ENCODE measurements at places on chromosomes 2 and 18.

DNA sequence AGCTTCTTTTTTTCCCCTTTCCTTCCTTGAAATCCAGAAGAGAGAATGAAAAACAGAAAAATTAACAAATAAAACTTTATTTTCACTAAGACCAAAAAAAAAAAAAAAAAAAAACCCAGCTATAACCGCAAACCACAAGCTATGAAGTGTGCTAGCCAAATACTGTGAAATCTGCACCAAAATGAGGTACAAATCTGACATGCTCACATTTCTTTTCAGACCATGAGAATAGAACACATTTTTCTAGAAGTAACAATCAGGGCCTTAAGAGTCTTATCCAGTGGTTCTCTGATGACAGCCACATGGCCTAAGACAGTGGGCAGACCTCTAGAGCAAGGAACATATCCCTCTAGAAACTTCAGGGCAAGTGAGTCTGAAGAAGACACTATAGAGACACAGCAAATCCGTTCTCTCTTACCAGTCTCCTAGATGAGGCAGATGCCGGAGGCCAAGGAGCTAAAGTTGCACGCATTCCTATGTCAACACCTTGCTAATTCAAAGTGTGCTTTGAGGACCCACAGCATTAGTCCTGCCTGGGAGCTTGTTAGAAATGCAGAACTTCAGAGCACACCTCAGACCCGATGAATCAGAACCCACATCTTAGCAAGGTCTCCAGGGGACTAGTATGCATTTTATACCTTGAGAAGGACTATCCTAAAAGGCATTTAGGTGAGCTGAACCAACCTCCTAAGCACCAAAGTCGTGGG is 317.1 kb downstream of the MYCN start:
- DNase-seq = no peak

DNA sequence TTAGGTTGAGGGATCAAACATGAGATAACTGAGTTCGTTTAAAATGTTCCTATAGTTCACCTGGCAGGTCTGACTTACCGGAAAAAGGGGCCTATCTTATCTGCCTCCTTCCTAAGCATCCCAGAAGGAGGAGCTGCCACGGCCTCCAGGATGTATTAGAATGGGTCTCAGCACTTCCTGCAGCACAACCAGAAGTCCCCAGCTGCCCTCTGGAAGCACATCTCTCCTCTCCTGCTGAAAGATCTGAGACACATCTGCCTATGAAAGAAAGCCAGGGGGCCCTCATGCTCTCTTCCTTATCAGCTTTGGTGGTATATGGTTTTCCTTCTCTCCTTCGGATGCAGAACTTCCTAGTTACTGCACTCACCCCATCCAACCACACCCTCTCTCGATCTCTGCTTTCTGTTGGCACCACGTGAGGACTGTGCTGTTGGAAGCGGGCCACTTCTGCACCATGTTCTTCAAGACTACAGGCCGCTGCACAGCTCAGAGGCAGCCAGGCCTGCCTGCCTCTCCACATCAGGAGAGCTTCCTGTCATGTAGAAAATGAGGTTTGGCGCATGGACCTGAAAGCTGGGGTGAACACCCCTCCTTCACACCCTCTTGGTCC is 6.5 kb downstream of the IGFBP5 start:
- DNase-seq = no peak

- DNase-seq = no peak
These were observed 47.8 kb upstream of the SLC4A10 start for GRCh38 chr2:161576421-161576820.

DNA sequence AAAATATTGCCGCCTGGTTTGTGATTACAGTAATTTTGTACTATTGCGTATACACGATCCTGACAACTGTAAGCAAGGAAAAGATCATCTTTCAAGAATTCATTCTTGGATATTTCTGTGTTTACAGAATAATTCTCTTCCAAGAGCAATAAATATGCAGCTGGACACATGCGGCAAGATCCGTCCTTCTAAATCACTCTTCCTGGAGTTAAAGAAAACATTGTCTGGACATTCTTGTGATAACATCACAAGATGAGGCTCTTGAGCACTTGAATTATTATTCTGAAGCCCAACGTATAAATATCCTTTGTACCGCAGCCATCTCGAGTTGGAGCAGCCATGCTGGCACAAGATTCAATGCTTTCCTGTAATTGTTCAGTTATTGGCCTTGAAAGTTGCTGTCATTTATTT is 9.9 kb downstream of the FHL2 start:
- no peak for DNase-seq

- DNase-seq = no peak
These were observed 17.6 kb downstream of the FN1 start for GRCh38 chr2:215418064-215418963.

DNA sequence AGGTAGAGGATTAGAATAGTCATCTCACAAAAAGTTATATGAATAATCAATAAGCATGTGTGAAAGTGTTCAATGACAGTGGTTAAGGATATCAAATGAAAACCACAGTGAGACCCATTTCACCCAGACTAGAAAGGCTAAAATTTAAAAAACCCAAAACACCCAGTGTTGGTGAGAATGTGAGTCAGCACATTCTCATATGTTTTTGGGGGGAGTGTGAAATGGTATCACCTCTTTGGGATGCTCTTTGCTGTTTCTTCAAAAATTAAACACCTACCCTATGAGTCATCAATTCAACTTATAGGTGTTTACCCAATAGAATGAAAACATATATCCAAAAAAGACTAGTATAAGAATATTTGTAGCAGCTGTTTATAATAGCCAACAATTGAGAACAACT is 69.8 kb downstream of the MAP3K20 start:
- DNase-seq = no peak

- no peak for DNase-seq
These were observed 9.1 kb downstream of the KCNF1 start for GRCh38 chr2:10920764-10921388.

- no peak for DNase-seq
These were observed 104.0 kb downstream of the DNER start for GRCh38 chr2:229610333-229610732.

DNA sequence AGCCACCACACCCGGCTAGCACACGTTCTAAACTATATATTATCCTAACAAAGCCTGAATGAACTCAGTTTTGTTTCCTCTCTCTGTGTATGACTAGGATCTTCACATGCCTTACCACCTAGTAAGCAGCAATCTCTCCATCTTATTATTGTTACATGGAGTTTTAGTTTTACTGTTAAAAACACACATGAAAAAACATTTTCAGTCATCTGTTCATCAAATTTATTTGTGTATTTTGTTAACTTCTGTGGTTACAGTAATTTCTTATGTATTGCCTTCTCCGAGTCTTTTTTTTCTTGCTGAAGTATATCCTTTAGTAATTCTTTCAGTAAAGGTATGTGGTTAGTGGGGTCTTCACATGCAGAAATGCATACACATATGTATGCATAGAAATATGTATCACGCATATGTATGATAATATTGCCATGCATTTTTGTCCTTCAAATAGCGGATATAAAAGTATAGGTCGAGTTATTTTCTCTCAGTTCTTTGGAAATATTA is 31.4 kb downstream of the ANO7 start:
- DNase-seq = no peak
